Fibroblast of skin of right quadriceps (primary cell): ENCODE measurements at places on chromosomes 7 and 10.

GRCh38 chr10:86579883-86580520, 58.4 kb upstream of the WAPL start:
- no peak for DNase-seq

DNA sequence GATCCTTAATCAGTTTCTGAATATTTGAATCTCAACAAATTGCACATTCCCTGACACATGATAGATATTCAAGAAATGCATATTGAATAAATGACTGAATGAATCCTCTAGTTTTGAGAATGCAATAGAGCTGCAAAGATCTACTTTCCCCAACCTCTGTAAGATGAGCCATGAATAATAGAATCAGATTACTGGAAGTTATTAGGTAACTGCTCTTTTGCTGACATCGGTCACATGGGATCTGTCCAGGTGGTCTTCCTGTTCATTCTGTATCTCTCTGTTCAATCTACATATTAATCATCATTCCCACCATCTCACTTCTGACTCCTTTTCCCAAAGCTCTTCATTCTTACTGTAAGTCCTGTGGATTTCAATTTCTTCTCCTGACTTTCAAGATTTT, 638.7 kb downstream of the SORCS1 start:
- no peak for DNase-seq

DNA sequence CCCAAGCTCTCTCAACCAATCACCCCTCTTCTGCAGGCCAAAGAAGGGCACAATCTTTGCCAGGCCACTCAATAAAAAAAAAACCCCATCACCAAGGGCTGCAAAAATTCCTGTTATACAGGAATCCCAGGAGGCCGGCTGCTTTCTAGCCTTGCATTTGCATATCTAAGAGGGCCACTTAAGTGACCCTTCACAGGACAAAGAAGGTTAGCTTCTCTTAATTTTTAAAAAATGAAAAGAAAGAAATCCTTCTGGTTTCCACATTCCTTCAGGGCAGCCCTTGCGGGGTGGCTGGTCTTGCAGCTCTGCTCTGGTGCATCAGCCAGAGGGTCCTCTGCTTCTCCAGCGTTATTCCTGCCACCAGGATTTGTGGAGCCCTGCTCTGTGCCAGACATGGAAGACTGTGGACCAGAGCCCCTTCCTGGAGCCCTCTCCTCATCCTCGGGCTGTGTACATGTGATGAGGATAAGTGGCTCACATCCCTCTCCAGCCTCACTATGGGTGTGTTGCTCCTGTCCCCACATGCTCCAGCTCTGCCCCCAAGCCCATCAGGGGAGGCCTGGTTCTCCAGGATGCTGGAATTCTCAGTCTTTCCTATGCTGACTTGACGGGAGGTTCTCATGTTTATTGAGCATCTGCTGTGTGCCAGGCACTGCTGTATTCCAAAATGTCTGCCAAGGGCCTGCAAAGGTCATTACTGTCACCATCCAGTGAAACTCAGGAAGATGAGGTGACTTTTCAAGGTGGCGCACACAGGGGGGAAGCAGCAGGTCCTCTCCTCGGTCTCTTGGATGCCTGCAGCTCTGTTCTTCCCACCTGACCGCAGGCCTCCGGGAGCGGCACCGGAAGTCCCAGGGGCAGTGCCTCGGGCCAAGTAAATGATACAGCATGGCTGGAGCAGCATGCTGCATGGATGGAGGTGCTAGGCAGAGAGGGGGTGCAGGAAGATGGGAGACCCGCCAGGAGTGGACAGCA, 67.7 kb downstream of the ARHGAP22 start:
- no peak for DNase-seq

- DNase-seq = no peak
Measured at GRCh38 chr7:116799916-116800315, 62.5 kb upstream of the CAPZA2 start.

- peak; percentile 96 for DNase-seq
Measured at GRCh38 chr7:74482629-74483401, 29.1 kb downstream of the GTF2IRD1 start.

DNA sequence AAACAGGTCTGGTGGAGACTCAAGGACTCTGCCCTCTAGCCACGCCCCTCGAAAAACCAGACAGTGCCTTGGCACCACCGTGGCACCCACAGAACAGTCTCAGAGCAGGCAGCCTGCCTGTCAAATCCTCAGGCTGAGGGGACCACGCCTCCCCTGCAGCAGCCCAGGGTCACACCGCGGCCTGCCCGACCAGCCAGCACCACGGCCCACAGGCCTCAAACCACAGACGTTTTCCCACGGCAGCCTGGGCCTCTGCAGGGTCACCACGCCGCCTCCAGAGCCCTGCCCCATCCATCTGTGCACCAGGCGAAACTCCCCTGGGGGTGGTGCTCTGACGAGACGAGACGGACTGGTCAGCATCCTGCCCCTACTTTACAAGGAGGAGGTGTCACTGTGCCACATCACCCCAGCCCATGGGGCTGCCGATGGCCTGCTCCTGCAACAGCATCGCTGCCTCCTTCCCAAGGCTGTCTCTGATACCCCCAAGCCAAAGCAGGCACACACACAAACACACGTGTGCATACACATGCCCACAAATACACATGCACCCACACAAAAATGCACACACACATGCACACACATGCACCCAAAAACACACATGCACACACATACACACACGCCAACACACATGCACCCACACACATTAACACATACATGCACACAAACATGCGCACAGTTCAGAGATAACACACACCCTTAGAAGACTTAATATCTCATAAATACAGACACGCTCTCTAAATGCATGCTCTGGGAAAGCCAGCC, 24.6 kb downstream of the PAPOLB start:
- no peak for DNase-seq

DNA sequence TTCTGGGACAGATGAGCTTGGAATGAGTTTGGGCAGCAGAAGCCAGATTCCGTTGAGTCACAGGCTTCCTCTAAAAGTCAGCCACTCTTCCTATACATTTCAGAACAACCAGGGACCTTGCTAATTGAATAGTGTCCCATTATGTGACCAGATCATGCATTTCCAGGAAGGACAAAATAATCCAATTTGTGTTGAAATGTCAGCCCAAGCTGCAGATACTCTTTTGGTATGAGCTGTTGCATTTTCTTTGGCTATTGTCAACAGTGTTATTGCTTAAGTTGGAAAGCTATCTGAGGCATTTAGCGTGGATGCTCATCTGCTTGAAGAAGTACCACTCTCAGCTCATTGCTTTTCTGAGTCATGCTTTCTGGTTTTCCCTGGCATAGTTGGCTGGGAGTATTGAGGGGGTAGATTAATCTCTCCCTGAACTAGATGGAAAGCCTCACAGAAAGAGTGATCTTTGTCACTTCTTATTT, 223.7 kb upstream of the HABP2 start:
- peak; percentile 91 for DNase-seq

- DNase-seq = no peak
Measured at GRCh38 chr10:71596759-71597158, 122.8 kb downstream of the C10orf105 start.
